ENCODE measurements at places on chromosomes 5 and 9. TPM values are rescaled to one million over a fixed set of nuclear protein-coding genes. Genes with fewer than 3 reads are reported as not detected.

DNA sequence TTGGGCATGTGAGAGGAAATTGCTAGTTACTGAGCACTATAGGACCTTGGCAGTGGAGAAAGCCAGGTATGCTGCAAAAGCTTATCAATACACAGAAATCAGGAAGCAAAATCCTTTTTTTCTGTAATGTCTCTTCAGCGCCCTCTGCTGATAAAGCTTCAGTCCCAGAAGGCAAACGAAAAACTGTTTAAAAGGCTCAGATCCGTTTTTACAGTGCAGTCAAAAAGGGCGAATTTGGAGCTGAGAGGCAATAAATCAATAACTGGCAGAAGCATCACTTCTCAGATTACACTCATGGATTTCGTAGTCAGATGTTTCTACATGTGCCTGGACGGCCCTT lies 1.1 kb upstream of the MAN2A1 start:
- peak; percentile 75 for DNase-seq

DNA sequence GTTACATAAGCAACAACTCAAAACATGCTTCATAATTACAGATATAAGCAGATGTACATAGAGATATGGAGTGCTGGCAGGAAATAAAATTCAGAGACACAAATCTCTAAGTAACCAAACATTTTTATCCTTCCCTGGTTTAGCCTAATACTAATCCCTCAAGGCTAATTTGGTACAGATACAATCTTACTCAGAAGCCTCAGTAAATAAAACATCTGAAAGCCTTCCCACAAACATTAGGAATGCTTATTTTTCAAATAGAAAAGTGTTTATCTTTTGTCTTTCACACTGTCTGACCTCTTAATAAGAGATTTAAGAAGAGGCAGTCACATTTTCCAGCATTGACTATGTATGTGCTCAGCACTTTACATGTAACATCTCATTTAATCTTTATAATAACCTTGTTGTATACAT lies 399.4 kb downstream of the ARRDC3 start:
- no peak for DNase-seq

- DNase-seq = no peak
Measured at GRCh38 chr5:72539726-72540125, 32.5 kb upstream of the ZNF366 start.

GRCh38 chr9:88429595-88430430 lies 41.6 kb downstream of the SPIN1 start:
- DNase-seq = no peak

- DNase-seq = no peak
Measured at GRCh38 chr9:89442981-89443814, 54.7 kb downstream of the SEMA4D start.

- no peak for DNase-seq
Measured at GRCh38 chr5:2149195-2149539, 266.4 kb upstream of the IRX4 start.

SLC6A19 gene
- total RNA-seq = not detected

DNA sequence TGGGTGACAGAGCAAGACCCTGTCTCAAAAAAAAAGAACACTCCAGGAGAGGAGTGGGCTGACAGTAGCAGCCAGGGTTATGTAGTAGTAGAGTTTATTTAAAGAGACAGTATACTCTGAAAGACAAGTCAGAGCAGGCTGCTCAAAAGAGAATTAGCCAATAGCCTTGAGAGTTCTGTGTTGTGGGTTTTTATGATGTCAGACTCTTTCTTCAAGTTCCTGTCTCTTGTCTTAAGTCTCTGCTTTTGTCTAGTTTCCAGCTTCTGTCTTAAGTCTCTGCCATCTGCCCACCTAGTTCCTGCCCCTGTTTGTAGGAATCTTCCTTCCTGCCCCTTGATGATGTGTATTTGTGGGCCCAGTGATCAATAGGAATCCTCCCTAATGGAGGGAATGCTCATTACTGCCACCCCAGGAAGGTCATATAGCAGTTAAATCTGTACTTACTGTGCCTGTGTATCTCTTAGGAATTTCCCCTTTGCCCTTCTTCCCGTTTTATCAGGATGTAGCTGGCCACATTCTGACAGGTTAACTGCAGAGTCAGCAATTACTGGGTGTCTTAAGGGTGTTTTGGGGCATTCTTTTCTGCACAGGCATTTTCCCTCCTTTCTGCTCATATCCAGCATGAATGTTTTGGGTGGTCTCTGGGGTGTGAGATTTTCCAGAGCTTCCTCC lies 580.5 kb upstream of the SGCD start:
- DNase-seq = no peak

DNA sequence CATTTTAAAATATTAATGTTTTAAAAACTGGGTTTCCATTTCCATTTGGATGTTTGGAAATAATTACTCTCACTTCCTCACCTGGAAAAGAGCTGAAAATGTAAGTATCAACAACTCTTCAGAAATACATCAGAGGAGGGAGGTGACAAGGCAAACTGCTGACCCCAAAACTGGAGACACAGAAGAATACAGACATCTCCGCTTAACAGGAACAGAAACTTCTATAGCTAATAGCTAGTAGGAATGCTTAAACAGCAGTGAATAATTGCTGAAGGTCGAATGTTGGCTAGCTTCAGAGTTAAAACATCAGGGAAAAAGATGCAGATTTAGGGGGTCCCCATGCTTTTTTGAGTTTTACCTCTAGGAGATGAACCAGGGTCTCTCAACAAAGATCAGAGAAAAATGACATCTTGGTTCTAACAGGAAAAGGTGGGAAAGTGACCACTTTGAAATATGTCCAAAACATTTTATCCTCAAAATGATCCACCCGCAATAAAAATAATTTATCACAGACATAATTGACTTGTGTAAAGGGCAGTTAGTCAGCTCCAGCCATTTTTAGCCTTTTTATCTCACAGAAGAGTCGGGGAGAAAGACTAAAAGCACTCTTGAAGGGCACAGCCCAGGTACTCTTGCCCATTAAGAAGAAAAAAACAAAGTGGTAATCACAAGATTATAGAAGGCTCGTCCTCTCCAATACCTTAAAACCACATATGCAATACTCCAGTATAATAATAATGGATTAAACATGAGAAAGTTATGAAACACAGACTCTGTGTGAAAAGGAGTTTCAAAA lies 1474.9 kb downstream of the EFNA5 start:
- no peak for DNase-seq

DNA sequence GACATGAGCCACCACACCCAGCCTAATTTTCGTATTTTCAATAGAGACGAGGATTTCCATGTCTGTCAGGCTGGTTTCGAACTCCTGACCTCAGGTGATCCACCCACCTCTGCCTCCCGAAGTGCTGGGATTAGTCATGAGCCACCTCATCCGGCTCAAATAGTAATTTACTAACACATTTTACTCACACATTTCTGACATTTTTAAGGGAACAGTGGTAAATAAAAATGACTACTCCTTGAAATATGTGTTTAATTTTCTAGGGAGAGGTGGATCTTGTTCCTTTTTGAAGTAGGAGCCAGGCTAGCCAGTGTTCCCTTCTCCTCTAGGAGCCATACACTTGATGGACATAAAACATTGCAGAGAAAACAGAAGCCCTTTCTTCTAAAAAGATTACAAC lies 55.2 kb upstream of the ERBIN start:
- DNase-seq = no peak

DNA sequence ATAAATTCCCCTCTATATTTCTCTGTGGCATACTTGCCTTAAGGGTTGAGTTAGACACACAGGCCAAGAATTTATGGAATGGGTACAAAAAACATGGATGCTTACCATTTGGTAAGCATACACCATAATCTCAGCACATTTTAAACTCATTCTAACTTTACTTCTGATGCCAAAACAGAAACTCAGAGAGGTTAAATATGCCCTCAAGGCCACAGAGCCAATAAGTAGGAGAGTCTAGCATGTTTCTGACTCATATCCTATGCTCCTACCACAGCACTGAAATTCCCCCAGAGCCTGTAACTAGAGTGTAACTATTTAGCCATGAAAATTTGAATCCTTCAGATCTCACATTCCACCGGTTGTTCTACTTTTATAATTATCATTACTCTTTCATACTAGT lies 559.7 kb downstream of the ACTL7B start:
- DNase-seq = no peak

DNA sequence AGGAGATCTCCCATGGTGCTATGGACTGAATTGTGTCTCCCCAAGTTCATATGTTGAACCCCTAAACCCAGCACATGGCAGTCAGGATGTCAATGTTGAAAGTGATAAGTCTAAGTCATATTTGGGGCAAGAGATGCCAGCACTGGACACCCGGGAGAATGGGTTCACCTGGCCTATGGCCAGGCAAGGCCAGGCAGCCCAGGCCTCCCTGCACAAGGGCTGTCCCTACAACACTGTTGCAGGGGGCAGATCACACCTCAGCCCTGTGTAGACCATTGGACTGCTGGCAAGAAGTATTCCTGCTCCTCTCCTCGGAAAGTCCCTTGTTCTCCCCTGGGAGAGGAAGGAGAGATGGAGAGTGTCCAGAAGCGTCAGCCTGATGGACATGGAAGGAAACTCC lies 240.5 kb downstream of the GADD45G start:
- DNase-seq = no peak

SCGB3A2 gene
- total RNA-seq = not detected

MYMK gene
- total RNA-seq = not detected

GRCh38 chr5:132017316-132017715 lies 5.9 kb upstream of the ACSL6 start:
- DNase-seq = no peak

GRCh38 chr5:150589862-150590601 lies 50.4 kb upstream of the SYNPO start:
- no peak for DNase-seq

DNA sequence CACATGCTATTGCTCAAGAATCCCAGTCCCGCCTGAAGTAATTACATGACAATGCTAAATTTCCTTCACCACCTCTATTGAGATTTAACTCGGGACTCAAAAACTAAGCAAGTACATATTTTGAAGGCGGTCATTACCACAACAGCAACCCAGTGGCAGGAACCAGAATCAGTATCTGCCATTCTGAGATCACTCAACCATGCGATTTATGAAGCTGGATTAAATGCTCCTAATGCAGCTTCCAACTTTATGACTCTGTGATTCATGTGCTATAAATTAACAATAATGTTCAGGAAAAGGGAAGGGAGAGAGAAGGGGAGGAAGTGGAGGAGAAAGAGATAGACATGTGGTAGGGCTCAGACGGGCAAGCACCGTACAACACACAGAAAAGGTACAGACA lies 194.7 kb downstream of the DNAH5 start:
- DNase-seq = no peak

CARTPT gene
- not detected for total RNA-seq

DNA sequence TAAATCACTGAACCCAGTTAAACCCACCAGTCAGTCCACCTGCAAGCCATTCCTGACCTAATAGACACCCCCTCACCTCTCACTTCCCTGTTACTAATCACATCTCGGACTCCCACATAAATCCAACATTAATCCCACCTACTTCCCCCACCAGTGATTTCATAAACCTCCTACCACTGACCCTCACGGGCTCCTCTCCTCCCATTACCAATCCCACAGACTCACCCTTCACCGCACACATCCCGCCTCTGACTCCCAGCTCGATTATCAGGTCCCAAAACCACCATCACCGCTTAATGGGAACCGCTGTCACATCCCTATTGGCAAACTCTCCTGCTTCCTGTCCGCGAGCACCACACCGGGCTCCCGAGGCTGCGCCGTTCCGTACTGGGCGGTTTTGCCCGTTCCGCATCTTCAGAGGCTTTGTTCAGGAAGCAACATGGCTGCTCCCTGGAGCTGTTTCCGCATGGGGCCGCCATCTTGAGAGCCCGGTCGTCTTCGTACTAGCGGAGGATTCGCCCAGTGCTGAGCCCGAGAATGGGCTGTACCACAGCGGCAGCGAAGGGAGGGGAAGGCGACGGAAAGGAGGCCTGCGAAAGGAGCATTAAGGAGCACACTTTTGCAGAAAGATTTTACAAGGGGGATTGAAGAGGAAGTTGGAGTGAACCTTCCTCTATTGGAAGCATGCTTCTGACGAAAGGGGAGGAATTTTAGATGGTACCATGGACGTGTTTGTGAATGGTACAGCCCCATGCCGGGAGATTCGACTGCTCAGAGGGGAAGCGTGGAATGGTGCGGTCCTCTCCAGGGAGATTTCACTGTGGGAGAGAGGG lies at the start of gene ZNF300:
ZNF300 (minus strand) TSS at position 502 of the 833 bp plus-strand sequence. CDS start 1,825 bp downstream, outside the sequence.
- DNase-seq = no peak

TAS2R1 gene
- total RNA-seq = not detected

TEX48 gene
- total RNA-seq = not detected

DNA sequence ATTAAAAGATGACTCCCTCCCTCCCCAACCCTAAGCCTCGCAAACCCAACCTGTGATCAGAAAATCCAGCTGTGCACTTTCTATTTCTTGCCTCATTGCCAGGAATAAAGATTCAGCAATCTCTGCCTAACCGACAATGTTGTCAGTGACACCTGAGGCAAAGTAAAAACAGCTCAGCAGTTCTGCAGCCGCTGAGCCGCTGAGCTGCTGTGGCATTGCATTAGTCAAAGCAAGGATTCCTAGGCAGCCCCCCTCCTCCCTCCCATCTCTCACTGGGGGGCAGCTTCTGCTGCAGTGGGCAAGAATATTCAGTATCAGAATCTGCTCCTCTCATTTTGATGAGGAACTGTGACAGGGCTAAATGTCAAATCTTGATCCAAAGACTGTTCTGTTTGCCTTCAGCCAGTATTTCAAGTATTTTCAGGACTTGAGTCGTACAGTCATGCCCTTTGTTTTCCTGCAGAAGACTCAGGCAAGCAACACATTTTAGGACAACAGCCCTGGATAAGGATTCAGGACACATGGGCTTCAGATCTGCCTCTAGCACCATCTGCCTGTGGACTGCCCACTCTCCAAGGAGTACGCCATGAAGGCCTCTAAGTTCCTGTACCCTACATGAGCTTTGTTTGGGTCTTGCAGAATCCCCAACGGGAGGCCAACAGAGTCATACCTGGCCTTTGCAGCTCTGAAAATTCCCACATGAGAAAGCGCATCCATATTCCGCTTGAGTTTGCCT lies 41.1 kb upstream of the DAP start:
- DNase-seq = no peak

HMGCS1 gene
- 236 TPM for total RNA-seq

GRCh38 chr5:31786090-31786631 lies 147.2 kb downstream of the PDZD2 start:
- DNase-seq = no peak

SPEF2 gene
- total RNA-seq = not detected
